ENCODE measurements at places on chromosomes 7 and 10.

- DNase-seq: no peak
These were observed 5.1 kb downstream of the TLX1 start for GRCh38 chr10:101136007-101136707.

GRCh38 chr7:157554393-157555238, 217.8 kb downstream of the DNAJB6 start:
- DNase-seq: no peak

DNA sequence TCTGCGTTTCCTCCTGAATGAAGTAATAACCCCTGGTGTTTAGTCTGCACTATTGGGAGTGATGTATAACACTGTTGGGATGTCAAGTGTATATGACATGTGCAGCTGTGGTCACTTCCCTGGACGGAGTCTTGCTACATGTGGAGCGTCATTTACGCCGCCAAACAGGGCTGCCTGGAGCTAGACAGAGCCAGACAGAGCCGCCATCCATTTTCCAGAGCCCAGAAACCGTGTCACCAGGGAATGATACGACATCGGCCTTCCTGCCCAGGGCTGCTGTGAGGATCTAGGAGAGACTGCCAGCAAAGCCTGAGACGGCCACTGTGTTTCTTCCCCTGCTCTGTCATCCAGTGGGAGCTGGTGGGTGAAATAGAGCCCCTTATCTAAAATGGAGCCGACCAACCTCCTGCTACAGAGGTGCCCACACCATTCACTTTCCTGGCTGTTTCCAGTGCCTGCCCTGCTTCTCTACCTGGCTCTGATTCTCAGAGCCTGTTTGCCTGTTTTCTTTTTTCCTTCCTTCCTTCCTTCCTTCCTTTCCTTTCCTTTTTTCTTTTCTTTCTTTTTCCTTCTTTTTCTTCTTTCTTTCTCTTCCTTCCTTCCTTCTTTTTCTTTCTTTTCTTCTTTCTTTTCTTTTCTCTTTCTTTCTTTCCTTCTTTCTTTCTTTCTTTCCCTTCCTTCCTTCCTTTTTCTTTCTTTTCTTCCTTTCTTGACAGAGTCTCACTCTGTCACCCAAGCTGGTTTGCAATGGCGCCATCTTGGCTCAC, 13.3 kb upstream of the FGFR2 start:
- no peak for DNase-seq

- no peak for DNase-seq
These were observed 111.9 kb upstream of the ADAM12 start for GRCh38 chr10:126500185-126500584.

- DNase-seq: no peak
These were observed 211.3 kb downstream of the BICC1 start for GRCh38 chr10:58723966-58724365.

GRCh38 chr10:43952760-43953159, 304.1 kb upstream of the ZNF32 start:
- no peak for DNase-seq

DNA sequence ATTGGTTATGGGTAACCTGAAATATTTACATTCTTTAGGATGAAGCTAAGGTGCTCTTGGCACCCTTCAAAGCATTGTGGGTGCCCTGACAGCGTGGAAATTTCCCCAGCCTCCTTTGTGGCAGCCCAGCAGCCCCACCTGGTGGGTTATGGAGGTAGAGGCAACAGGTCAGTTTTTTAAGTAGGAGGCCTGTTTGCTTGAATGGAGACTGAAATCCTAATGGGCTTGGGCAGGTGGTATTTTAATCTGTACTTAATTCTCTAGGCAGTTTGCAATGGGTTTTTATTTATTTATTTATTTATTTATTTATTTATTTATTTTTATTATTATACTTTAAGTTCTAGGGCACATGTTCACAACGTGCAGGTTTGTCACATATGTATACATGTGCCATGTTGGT, 139.4 kb downstream of the EPC1 start:
- peak; percentile 72 for DNase-seq

- DNase-seq: peak; percentile 98
These were observed 15.2 kb downstream of the MYOZ1 start for GRCh38 chr10:73625884-73626752.

DNA sequence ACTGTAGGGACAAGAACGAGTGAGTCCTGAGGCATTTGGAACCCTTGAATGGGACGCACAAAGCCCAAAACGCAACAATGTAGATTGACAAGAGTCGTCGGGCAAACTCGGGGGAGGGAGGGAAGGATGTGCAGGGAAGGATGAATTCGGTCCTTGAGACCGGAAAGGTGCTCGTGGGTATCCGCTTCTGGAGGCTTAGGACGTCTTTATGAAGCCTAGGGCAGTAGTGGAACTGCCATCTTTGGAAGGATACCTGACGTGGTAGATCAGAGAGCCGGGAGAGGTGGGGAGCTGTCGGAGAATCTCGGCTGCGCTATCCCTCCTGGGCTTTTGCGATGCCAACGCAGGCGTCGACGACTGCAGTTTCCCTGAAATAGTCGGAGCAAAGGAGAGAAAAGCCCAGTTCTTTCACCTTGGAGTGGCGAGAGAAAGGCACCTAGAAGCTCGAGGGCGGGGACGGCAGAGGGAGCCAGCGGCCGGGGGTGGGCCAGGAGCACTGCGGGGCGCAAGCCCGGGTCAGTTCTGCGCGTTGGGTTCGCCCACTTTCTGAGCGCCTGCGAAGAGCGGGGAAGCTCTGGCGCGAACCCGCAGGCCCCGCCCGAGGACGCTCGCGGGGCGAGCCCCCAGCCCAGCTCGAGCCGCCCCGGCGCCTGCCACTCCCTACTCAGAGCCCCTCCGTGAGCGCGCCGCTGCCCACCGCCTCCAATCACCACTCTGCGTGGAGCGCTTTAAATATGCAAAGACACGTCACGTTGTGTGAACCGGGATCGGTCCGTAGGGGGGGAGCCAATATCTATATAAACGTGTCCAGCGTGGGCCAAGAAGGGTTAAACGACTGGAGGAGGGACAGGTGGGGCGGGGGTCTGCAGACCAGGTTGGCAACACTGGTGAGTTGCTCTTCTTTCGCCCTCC, at the start of gene CYP26C1:
Gene CYP26C1, plus strand, starts transcription at position 824 of the 912 bp plus-strand sequence. CDS start 466 bp downstream, outside the sequence.
- DNase-seq: no peak

DNA sequence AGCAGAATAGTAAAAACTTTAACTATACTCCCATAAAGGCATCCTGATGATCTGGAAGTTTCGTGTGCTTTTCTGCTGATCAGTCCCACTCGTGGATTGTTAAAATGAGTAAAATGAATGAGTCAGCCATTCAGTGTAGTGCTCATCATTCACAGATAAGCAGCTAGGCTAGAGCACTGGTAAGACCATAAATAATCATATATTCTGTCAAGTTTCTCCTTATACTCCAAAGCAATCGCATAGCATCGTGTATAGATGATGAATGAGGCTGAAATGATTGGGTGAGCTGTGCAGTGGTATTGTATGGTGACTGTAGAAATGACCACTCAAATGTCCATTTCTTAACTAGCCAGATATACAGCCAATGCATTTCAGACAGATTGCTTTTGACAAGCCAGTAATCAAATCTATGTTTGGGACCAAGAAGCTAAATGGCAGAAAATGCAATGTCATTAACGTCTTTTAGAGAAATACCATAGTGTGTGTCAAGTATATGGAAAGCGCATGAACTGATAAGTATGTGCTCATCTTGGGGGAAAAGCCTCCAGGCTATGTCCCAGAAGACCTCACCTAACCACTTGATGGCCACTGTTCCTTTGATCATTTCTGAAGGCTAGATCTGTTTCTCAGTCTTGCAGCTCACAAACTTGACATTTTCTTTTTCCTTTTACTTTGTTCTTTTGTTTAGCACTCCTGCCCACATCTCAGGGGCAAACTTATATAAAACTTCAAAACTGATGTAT, 227.2 kb upstream of the FAM3C start:
- no peak for DNase-seq

- DNase-seq: no peak
These were observed 10.1 kb downstream of the FOXL3 start for GRCh38 chr7:300048-300447.

- DNase-seq: no peak
These were observed 37.6 kb downstream of the SGMS1 start for GRCh38 chr10:50585921-50586739.

DNA sequence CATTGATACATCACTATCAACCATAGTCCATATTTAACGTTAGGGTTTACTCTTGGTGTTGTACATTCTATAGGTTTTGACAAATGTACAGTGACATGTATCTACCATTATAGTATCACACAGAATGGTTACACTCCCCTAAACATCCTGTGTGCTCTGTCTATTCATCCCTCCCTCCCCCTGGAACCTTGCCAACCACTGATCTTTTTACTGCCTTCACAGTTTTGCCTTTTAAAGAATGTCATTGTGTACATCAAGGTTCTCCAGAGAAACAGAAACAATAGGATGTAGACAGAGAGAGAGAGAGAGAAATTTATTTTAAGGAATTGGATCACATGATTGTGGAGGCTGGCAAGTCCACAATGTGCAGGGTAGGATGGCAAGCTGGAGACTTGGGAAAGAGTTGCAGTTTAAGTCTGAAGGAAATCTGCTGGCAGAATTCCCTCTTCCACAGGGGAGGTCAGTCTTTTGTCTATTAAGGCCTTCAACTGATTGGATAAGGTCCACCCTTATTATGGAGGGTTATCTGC, 45.1 kb upstream of the CCNJ start:
- DNase-seq: no peak

- no peak for DNase-seq
These were observed 196.3 kb downstream of the TNS3 start for GRCh38 chr7:47385536-47386125.

- DNase-seq: peak; percentile 60
These were observed 7.9 kb downstream of the MTURN start for GRCh38 chr7:30142710-30143109.

DNA sequence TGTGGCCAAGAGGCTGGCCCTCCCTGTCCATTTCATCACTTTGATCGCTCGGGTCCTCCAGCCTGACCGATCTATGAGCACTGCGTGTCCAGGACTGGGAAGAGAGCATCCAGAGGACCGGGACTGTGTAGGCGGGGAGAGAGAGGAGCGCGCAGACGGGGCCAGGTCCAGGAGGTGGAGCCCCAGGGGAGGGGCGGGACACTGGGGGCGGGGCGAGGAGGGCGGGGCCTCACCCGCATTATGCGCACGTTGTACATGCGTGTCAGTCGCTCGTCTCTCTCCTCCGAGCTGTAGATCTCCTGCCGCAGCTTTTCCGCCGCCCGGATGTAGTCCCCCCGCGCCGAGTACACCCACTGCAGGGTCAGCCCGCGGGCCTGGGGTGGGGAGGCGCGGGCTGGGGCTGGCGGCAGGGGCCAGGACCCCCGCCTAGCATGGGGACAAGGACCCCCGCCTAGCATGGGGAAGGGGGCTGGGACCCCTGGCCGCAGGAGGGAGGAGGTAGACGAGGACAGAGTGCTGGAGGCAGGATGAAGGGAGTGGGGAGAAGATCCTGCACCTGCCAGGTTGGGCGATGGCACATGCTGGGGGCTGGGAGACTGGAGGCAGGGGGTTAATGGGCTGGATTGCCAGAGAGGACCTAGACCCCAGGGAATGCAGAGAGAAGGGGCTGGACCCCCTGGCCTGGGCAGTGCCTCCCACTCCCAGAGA, 14.3 kb downstream of the MOSPD3 start:
- DNase-seq: peak; percentile 80

GRCh38 chr7:154947604-154948003, 55.3 kb downstream of the PAXIP1 start:
- no peak for DNase-seq

DNA sequence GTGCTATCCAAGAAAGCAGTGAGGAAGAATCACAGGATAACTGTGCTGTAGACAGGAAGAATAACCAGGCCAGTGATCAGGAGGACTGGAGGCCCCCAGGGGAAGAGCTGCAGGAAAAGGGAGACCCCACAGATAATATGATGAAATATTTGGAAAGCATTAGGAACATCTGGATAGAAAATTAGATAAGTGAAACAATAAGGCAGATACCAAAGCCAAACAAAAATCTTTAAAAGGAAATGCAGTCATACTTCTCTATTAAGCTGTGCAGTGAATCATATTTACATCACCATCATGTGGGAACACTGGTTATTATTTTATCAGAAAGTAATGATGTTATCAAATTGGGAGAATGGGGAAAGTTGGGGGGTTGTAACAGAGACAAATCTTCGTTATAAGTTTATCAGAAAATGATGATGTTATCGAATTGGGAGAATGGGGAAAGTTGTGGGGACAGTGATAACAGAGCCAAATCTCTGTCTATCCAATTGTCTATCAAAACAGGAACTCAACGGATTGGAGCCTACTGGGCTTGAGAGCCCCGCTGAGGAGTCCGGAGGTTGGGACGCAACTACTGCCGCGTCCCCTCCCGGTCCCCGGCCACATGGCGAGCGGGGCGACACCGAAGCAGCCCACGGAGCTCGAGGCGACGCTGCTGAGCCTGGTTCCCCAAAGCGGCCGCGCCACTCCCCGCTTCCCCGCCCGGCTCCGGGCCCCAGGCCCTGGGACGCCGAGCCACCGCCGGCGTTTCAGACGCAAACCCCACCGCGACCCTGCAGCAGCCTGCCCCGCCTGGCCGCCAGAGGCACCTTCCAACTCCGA, 14.0 kb upstream of the RALA start:
- DNase-seq: no peak

DNA sequence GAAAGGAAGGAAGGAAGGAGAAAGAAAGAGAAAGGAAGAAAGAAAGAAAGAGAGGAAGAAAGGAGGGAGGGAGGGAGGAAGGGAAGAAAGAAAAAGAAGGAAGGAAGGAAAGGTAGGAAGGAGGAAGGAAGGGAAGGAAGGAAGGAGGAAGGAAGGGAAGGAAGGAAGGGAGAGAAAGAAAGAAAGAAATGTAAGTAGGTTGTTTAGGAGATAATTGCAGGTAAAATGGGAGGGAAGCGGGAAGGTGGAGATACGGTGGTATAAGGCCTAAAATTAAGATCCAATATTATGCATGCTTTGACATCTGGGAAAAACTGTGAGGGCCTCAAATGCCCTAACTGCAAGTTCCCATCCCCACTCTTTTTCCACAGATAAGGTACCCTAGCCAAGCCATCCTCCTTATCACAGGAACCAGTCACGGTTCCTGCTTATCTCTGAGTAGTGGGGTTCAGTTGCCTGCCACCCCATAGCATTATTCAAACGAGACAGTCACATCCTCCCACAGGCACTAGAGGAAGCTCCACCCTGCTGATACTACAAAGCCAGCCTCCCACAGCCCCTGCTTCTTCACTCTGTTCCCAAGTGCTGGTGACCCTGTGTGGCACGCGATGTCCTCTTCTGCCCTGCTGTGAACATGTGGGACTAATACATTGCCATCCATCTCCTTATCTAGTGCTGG, 28.7 kb downstream of the ST8SIA6 start:
- DNase-seq: no peak

- no peak for DNase-seq
These were observed 118.0 kb upstream of the SEMA3C start for GRCh38 chr7:81036871-81037270.

- no peak for DNase-seq
These were observed 26.2 kb upstream of the MGMT start for GRCh38 chr10:129440722-129441316.
